ENCODE measurements at places on chromosomes 2 and 18.

DNA sequence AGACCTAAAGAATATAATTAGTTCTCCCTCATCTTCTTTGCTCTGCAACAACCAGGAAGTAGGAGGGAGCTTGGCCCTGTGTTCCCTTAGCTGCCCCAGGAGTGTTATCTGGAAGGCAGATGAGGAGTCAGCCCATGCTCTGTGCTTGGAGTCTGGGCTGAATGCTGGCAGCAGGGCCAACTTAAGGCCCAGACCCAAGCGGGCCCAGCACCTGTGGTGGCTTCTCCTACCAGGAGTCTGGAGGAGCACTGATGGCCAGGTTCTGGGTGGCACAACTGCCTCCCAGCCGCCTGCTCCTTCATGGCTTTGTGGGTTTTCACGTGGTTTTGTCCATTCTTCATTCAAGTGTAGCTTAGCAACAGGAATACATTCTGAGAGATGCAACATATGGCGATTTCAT, 1910.7 kb upstream of the LRRTM1 start:
- peak; percentile 28 for DNase-seq

- DNase-seq = no peak
These were observed 24.3 kb downstream of the TPO start for GRCh38 chr2:1437537-1437936.

GRCh38 chr2:105937498-105938097, 192.9 kb downstream of the NCK2 start:
- DNase-seq = no peak

- peak; percentile 57 for DNase-seq
These were observed 106.1 kb upstream of the ALKAL2 start for GRCh38 chr2:393711-394696.

DNA sequence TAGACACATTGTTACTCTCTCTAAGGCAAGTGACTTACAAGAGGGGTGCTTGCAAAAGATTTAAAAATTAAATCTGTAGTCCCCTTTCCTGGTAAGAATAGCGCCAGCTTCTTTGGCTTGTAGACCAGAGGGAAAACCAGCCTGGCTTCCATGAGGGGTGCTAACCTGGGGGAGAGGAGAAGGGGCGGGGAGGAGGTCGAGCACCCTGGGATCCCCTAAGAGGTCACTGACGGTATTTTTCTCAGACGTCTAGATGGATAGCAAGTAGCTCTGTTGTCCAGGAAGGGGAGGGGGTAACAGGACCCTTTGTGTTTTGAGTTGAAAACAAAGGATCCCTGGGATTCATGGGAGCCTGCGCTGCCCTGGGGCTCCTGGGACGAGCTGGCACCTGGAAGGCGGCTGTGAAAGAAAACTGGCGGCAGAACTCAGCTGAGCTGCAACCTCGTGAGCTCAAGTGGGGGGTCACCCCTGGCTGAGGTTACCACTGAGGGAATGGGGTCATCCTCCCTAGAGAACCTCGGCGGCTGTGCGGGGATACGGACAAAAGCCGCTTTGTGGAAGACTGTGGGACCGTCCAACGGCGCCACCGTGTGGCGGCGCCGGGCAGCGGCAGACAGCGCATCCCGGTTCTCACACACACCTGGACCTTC, 37.8 kb upstream of the MRPL19 start:
- DNase-seq = peak; percentile 84

DNA sequence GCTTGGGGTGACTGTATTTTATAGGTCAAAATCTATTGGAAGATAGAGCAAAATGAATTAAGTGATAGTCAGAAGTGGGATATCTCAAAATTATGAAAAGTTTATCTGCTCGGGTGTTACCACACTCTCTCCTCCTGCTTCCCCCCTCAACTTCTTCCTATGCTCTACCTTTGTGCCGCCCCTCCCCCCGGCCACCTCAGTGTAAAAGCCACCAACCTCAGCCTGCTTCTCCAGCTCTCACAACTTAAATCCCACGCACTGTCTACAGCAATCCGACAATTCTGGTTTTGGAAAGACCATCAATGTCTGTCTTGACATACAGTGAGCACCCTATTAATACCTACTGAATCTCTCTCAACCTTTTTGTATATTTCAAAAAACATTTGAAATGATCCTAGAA, 164.6 kb downstream of the DCC start:
- no peak for DNase-seq

- no peak for DNase-seq
These were observed 23.5 kb upstream of the DNMT3A start for GRCh38 chr2:25365241-25365640.

GRCh38 chr18:46260016-46260878, 156.1 kb downstream of the HAUS1 start:
- no peak for DNase-seq

GRCh38 chr18:76455003-76455676, 39.9 kb downstream of the ZNF516 start:
- no peak for DNase-seq

DNA sequence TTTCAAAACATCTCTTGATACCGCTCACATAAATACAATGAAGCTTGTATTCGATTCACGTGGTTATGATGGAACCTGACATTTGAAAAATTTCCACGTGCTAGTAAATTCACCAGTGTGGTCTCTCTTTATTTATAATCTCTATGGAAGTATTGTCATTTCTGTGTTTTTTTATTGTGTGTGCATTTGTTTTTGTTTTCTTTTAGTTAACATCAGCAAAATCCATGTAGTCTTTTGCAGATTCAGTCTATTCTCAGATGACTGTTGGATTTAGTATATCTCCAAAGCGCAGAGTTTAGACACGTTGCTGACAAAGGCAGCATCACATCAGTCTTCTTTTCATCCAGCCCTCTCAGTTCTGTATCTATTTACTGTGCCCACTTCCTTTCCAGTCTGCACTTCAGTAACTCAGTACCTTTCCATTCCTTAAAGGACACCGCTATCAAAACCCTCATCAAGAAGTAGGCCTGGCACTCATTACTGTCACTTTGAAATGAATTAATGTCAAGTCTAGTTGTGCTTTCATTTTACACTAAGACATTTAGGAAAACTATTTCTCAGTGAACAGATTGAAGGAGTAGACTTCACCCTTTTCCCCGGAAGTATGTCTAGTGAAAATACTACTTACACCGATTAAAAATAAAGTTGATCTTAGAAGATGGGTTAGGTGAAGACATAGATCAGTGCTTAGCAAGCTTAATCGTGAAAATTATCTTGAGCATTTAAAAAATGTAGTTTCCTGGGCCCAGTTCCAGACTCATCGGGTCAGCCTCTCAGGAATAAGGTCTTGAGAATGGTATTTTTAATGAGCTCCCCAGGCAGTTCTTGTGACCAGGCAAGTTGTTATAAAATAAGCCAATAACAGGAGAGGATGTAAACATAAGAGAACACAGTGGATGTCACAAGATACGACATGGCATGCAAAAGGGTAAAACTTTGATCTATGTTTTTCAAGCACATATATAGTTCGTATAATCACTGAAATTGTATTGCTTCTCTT, 506.8 kb upstream of the ZEB2 start:
- DNase-seq = no peak

GRCh38 chr18:48612917-48613316, 74.1 kb downstream of the CTIF start:
- no peak for DNase-seq

- no peak for DNase-seq
These were observed 90.0 kb downstream of the COMMD1 start for GRCh38 chr2:61995515-61995914.

DNA sequence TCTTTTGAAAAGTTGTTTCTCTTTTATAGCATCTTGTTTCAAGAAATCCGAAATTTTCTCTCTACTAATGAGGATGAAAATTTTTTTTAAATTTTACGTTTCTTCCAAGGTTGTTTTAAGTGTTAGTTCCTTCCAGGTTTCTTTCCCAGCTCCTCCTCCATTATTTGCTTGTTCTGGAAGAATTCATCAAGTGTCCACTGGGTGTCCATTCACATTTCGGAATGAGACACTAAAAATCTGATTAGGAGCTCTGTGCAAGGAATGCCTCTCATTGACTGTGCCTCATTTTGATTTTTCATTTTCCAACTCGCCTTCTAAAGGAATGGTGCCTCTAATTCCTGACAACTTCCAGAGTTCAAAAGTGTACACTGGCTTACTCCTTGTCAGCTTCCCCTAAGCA, 6.1 kb downstream of the SP100 start:
- no peak for DNase-seq

GRCh38 chr2:105772362-105772761, 27.6 kb downstream of the NCK2 start:
- no peak for DNase-seq

DNA sequence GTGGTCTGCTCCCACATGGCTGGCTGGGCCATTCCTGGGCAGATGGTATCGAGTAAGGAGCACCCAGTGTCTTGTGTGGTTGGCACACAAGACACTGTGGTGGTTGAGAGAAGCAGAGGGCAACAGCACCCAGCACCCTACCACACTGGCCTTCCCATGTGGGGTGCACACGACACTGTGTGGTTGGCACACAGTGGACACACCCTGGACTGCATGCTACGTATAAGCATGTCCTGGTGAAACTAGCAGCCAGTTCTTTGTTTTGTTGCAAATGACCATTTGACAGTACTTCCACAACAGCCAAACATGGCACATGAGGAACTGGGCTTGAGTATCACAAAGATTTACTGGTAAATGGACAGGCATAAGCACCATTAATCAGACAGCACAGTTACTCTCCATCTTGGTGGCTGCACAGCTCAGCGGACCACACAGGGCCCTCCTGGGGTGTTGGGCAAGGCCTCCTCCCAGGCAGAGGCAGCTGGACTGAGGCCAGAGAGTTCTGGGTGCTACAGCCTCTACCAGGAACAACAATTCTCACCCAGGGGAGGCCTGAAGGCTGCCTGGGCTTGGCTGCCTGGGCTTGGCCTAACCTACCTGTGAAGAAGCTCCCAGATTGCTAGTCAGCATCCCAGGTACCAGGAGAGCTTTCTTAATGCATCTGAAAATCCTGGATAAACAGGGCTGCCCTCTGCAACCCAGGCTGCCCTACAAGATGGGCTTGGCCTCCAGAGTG, 59.3 kb upstream of the ALPP start:
- no peak for DNase-seq

DNA sequence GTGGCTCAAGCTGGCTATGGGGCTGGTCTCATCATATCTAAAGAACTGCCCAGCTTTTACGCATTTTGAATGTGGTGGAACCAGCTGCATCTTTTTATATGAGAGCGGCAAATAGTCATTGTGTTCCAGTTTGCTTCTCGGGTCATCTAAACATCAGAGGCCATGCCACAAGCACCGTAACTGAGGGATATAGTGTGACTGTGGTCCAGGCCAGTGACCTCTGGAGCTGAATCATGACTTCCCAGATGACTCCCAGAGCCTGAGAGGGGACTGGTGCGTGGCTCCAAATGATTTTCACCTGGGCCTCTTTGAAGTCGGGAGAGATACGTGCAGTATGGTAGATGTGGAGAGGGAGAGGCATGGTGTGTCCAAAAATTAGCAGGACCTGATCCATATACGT, 271.0 kb downstream of the NEDD4L start:
- no peak for DNase-seq

GRCh38 chr2:237581751-237582746, 8.5 kb downstream of the RAB17 start:
- peak; percentile 67 for DNase-seq

- DNase-seq = peak; percentile 100
These were observed at the start of gene HDLBP for GRCh38 chr2:241315093-241315878. Gene HDLBP (minus strand): TSS chr2:241315672. CDS start chr2:241266869, 48,803 bp downstream.

- DNase-seq = no peak
These were observed 207.3 kb downstream of the HAUS1 start for GRCh38 chr18:46311491-46311890.

All from upper lobe of right lung (tissue), 1 donor.